Neural crest cell (in vitro differentiated cells): ENCODE measurements at places on chromosomes 5 and 9. TPM values are rescaled to one million over a fixed set of nuclear protein-coding genes. Genes with fewer than 3 reads are reported as not detected.

DNA sequence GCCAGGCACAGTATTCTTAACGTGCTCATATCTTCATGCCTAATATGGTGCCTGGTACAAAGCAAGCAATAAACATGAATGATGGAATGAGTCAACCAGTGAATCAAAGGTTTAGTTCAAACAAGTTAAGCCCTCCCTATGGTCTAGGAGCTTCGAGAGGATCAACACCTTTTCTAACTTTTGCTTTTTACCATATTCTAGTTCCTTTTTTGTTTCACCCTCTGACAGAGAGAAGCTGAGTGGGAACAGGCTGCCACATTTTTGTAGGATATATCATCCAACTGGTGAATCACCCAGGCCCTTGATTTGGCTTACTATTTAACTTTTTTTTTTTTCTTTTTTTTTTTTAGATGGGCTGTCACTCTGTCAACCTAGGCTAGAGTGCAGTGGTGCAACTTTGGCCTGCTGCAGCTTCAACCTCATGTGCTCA, 39.3 kb upstream of the TNC start:
- no peak for DNase-seq

GRCh38 chr5:178732281-178732680, 1.8 kb upstream of the ZNF354A start:
- DNase-seq: no peak

GRCh38 chr5:82952326-82952725, 124.9 kb downstream of the TMEM167A start:
- no peak for DNase-seq

DNA sequence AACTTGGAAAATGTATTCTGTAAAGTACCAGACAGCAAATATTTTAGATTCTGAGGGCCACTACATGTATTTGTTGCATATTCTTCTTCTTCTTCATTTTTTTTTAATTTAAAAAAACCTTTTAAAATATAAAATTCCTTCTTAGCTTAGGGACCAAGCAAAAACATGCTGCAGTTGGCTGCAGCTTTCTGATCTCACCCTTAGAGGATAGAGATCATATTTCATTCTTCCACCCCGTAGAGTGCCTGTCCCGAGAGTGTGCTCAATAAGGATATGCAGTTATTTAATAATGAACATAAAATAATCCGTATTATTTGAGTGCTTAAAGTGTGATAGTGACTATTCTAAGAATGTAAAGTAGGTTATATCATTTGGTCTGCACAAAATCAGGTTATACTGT, 204.2 kb upstream of the CD180 start:
- DNase-seq: no peak

DNA sequence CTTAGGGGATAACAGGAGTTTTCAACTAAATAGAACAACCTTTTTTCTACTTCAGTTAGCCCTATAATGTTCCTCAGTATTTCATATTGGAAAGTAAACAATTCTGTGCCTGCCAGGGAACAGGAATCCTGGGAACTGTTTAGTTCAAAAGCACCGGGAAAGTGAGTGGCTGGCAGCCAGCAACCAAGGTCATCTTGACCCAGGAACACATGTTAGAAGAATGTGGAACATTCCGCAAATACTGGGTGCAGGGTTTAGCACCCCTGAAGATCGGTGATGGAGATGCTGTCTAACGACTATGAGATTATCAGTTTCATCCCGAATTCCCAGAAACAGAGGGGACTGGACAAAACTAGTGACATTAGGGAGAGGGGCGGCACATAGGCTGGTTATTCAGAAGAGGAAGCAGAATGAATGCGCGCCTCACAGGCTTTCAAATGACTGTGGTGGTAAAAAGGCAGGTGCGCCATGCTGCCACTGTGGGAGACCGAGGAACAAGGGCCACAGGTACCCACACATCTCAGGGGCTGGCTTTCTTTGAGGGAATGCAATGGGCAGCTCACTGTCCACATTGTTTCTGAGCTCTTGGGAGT, 51.2 kb downstream of the IPPK start:
- DNase-seq: no peak

DNA sequence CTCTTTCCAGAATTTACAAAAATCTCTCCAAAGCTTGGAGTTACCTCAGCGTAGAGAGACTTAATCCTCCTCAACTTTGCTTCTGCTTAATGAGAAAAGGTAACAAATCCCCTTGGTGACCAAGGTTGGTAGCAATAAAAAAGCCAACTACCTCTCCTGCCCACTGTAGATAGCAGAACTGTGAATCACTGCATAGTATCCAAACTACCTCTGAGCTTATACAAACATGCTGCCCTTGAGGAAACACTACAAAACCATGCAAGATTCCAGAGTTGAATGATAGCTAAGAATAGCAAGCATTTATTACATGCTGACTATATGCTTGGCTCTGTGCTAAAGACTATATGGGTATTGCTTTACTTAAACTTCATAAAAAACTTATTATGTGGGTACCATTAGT, 2.8 kb upstream of the ADAMTS12 start:
- DNase-seq: no peak

DNA sequence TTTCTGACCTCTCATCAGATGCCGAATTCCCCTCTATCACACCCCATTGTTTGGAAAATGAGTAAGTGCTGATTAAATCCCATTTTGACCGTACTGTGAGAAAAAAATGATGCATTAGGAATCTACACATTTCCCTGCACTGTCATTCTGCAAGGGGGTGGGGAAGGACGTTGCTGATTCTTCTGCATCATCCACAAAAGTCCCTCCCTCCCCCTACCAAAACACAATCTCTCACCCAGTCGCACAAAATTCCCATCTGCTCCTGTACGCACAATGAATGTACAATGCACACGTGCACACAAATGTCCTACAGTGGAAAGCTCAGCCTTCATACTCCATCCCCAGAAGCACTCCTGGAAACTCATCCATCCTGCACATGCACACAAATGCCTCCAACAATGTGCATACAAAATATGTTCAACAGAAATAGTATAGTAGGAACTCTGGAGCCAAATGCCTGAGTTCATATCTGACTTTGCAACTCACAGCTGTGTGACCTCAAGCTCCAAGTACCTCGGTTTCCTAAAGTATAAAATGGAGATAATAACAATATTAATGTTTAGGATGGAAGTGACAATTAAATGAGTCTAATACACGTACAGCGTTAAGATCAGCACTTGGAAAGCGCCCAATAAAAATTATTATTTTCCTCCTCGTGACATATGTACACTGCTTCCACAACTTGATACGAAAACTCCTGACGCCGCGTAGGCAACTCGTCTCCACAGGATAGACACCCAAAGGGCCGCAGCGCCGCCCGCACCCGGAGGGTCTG, 809 bp downstream of the TNIP1 start:
- no peak for DNase-seq

DNA sequence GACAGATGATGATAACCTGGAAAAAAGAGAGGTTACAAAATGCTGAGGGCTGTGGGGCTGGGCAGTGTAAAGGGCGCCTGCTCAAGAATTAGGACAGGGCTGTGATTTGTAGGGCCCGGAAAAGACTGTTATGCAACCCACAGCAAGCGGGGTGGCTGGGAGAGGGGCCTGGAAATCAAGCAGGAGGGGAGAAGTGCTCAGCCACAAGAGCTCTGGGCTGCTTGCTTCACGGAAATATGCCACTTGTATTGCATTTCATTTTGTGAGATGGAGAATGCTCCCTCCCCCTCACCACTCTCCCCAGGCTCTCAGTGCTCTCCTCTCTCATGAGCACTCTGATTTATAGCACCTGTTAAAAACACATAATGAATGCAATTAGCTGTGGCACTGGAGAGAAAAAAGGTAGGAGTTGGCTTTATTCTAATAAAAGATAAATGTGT, 8.4 kb upstream of the HAND1 start:
- DNase-seq: no peak

DNA sequence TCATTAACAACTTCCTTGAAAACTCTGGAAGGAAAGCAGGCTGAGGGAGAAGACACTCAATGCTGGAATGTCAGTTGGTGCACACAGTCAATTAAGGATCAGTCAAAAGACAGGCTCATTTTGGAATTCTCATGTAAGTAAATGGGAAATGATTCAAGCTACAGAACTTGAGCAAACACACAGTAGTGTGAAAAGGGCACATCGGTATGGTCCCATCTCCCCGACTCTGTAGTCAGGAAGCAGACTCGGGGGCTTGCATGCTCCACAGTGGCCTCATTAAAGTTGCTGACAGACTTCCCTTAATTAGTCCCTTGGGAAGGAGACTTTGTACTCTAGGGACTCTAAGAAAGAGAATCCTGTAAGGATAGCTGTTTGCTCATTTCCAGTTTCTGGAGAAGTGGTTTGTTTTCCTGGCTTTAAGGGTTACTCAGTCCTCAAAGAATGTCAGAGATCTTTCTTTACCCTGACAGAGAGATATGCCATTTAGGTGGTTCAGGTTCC, 339.2 kb downstream of the ADAMTS6 start:
- DNase-seq: no peak

- DNase-seq: no peak
Observed at GRCh38 chr5:14161825-14162556, 18.8 kb downstream of the TRIO start.

DNA sequence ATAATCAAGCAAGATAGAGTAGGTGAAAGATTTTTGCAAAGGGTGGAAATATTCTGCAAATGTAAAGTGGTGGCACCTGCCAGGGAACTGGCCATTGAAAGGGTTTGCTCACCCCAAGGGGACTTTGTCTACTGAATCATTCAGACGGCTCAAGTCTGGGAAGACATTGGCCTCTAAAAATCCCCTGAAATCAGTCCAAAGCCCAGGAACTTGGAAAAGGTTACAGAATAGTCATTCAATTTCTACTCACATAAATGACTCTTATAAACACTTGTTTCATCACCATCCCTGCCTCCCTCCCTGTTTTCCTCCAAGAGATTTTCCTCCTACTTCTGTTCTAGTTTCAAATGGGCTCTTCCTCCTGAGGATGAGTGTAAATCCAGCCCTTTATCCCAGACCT, 28.5 kb downstream of the ZNF366 start:
- DNase-seq: no peak

- DNase-seq: no peak
Observed at GRCh38 chr9:81344366-81344765, 345.0 kb downstream of the TLE1 start.

Gene CFAP77
- 0.23 and 0.27 TPM in 2 replicates for total RNA-seq

Gene BBLN
- total RNA-seq: 80.6 and 82.5 TPM in 2 replicates

Gene LHX3
- total RNA-seq: 0.07 TPM in 1 of 2 replicates, not detected in the other

Gene FRMD3
- total RNA-seq: 1.4 and 2.3 TPM in 2 replicates

Gene NDFIP1
- 43.4 and 43.6 TPM in 2 replicates for total RNA-seq

Gene SLC6A3
- 0.16 and 0.27 TPM in 2 replicates for total RNA-seq

Gene GABRA1
- not detected in 2 replicates for total RNA-seq

Gene HSPB3
- total RNA-seq: not detected in 2 replicates

Gene DIPK1B
- total RNA-seq: 46.3 and 49.2 TPM in 2 replicates

Gene CCL28
- not detected in 2 replicates for total RNA-seq

Gene TCERG1
- total RNA-seq: 143 and 152 TPM in 2 replicates

Gene PLK2
- 15.0 and 25.0 TPM in 2 replicates for total RNA-seq

Gene C5orf52
- not detected in 2 replicates for total RNA-seq

Gene BTNL3
- total RNA-seq: not detected in 2 replicates
